Urinary bladder (tissue), 4 donors: ENCODE measurements at places on chromosomes 3 and 15.

DNA sequence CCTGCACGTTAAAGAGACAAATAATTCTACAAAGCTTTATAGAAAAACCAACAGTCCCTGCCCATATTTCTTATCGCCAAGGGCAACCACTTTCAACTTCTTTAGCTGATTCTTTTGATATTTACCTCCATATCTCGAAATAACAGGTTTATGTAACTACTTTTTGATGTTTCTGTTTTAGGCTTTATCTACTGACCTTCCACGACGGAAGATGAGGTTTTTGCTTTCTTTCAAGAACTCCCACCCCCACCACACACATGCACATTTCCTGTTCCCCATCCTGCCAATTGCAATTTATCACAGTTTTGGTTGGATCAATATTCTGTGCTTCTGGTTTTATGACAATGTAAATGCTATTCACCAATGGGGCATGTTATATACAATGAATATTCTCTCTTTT is 330.4 kb upstream of the ICE2 start:
- no peak for DNase-seq

DNA sequence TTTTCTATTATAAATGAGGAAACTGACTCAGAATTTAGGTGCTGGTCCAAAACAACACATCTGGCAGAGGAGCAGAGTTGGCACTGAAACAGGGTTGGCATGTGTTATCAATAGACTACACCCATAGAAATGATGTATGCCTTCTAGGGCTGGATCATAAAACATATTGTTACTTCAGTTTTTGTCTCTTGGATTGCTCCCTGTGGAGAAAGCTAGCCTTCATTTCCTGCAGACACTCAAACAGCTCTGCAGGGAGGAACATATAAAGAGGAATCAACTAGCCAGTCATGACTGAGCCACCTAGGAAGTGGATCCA is 507 bp upstream of the MRPL3 start:
- DNase-seq = no peak

DNA sequence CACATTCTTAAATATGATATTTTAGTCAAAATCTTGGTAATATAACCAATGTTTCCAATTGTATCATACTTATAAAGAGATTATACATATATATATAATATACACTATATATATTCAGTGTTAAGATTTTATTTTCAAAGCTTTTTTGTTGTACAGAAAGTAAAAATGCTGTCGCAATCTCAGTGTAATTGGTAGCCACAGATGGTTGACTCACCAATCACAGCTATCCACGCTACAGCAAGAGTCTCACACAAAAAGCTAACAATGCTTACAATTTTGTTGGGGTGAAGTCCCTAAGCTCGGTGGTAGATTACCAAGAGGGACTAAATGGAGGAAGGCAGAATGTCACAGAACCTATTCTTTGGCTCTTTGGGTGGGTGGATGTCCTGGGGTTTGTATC is 16.9 kb upstream of the CFAP161 start:
- no peak for DNase-seq

GRCh38 chr15:77045985-77046384 is 24.9 kb downstream of the TSPAN3 start:
- DNase-seq = no peak

DNA sequence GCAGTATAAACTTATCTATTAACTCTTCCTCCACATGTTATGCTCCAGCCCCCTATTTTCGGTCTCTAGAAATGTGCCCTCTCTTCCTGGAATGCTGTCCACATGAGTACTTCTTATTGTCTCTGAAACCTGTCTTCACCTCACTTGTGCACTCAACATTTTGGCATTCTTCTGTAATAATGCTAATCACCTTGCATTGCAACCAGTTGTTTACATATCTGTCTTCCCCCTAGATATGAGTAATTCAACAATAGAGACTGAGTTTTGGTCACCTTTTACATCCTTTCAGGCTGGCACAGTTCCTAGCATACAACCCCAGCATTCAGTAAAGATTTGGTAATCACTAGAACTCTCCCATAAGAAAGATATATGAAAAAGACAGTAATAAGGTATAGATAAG is 17.2 kb downstream of the CCDC80 start:
- no peak for DNase-seq

DNA sequence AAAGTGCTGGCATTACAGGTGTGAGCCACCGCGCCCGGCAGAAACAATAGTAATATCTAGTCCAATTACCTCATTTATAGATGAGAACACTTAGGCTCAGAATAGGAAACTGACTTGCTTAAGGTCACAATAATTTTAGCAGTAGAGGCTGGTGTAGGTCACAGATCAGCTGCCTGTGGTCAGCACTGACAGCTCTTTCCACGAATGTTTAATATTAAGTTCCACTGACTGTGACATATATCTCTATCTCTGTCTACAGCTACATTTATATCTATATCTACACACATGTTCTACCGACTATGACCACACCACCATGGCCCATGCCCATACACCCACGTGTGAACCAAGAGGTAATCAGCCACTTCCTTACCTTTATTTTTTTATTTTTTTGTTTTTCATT is 40.2 kb upstream of the DLG1 start:
- no peak for DNase-seq

DNA sequence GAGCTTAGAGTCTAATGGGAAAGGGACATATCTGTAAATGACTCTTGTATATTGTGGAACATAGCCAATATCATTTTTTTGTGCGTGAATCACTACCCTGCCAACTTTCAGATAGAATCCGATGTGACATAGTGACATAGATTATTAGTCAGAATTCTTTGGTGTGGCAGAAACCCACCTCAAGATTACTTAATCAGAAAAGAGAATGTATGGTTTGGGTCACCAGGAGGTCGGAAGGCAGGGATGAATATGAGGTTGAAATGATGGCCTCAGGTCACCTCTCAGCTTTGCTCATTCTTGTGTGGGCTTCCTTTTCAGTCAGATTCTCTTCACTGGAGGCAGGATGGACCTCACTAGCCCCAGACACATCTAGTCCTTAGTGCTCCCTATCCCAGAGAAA is 41.4 kb downstream of the SNAPC5 start:
- DNase-seq = no peak

DNA sequence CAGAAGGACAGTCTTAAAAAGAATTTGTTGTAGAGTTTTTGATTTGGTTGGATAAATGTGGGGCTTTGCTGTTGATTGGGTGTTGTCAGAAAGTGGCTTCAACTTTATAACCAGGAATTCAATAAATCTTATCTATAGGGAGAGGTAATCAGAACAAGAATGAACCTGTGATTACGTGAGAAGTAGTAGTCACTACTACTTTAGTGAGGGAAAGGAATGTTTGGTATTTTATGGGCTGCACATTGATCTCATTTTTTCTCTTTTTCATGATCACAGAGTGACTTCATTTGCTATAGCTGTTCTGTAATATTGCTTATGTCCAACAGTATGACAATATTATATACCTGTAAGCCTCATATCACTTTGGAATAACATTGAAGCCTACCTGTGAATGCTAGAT is 485.2 kb upstream of the BCHE start:
- DNase-seq = no peak

- DNase-seq = no peak
These were observed 27.8 kb downstream of the STAC start for GRCh38 chr3:36408146-36408545.

DNA sequence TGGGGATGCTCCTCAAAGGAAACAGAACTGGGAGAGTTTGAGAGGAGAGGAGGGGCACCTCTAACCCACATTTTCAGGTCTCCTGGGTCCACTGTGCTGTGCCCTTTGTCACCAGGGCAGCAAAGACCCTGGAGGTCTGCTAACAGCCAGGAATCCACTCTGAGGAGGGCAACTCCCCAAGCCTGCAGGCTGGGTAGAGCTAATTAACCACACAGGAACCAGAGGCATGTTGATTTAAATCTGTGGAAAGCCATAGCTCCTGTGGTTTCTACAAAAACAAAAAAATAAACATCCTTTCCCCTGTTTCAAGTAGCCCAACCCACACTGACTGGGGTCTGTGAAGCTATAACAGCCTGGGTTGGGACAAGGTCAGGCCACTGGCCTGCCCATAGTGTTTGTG is 2.2 kb upstream of the BSN start:
- no peak for DNase-seq

DNA sequence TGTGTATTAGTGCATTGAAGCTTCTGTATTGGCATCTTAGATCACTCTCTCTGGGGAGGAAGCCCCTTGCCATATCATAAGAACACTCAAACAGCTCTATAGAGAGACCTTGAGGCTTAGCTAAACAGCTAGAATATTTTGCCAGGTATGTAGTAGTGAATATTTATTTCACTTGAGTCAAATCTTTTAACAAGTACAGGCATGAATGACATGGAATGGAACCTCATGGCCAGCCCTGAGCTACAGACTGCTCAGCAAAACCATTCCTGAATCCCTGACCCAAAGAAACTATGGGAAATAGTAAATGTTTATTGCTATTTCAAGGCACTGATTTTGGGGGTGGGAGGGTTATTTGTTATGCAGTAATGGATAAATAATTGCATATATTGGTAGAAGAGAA is 604.8 kb downstream of the MECOM start:
- DNase-seq = no peak

GRCh38 chr3:122727294-122727693 is 46.7 kb downstream of the PARP14 start:
- DNase-seq = no peak

DNA sequence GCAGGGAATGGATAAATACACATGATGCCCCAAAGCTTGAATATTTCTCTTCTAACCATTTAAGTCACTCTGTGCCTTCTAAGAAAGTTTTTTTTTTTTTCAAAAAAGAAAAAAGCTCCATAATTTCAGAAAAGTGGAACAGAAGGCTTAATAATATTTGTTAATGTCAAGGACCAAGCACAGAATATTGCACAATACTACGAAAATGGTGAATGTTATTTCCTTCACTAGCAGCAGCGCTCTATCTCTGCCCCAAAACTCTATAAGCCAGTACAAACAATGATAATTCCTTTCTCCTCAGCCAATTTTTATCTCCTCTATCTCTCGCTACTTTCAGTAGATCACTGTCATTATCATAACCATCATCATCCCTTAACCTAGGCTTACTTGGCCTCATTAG is 72.7 kb downstream of the FEZF2 start:
- DNase-seq = no peak

DNA sequence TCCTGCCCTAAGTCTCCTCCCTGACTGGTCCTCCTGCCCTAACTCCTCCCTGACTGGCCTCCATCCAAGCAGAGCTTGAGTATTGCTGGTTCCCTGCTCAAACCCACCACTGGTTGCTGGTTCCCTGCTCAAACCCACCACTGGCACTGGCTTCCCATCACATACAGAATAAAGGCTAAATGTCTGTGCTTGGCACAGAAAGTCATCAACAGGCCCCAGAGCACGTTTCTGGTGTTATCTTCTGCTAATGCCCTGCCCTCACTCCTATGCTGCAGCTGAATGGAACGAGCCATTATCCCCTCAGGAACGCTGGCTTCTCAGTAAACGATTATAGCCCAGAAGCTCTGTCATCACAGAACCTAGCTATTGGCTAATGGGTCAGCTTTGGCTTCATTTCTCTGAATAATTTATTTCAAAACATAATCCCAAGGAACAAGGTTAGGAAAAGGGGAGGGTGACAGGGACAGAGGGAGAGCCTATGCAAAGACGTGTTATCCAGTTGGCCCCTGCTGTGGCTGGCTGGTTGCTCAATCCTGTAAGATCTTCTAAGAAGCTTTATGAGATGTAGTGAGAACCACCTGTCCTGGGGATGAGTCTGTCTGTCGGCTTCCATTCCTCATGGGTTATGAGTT is 6.3 kb upstream of the MUC20 start:
- no peak for DNase-seq

- no peak for DNase-seq
These were observed 132.4 kb upstream of the PLXNA1 start for GRCh38 chr3:126850370-126851085.

DNA sequence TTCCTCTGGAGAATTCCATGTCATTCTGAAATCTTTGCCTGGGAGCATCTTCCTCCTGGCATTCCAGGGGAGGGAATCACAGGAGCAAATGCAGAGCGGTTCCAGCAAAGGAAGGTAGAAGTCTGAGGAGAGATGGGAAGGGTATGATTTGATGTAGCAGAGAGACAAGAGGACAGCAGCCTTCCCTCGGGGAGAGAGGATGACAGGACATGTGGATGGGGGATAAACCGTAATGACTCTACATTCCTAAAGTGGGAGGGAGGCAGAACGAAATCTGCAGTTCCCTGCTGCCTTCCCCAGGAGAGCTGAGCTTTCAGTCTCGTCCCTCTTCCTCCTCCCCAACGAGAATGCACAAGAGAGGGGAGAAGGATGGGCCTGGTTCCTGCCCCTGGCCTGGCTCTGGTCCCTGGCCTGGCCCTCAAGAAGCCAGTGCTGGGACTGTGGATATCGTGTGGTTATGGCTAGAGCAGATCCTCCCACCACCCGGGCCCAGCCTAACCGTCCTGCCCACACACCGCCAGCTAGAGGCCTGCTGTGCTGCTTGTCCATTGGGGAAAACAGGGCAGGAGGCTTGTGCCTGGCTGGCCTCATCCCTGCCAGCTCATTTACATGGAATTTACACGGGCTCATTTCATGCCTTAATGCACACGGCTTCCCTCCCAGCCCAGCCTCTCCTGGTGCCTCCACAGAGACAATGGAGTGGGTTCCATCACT is 26.6 kb downstream of the SEMA7A start:
- DNase-seq = no peak

DNA sequence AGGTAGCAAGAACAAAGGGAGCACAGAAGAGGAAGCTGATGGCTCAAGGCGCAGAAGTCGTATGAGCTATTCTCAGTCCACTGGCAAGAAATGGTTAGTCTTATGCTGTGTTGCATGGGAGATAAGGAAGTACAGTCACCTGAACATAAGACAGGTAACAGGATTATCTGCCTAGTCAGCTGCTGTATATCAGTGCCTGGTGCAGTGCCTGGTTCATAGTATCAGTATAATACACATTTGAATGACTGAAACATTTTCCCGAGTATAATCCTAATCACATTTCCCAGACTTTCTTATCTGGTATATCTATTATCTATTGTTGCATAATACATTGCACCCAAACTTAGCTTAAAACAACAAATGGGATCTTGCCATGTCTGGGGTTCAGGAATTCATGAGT is 302.5 kb downstream of the GABRG3 start:
- no peak for DNase-seq

- DNase-seq = no peak
These were observed 614.3 kb downstream of the DIPK2A start for GRCh38 chr3:144585953-144586352.
